ENCODE measurements at places on chromosomes 3 and 15. TPM values are rescaled to one million over a fixed set of nuclear protein-coding genes. Genes with fewer than 3 reads are reported as not detected.

DNA sequence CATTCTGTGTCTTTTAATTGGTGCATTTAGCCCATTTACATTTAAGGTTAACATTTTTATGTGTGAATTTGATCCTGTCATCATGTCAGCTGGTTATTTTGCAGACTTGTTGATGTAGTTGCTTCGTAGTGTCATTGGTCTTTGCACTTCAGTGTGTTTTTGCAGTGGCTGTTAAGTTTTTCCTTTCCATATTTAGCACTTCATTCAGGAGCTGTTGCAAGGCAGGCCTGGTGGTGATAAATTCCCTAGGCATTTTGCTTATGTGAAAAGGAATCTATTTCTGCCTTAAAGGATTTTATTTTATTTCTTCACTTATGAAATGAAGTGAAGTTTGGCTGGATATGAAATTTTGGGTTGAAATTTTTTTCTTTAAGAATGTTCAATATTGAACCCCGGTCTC is 70.2 kb upstream of the CD96 start:
- no peak overlapping the region for H3K27ac ChIP-seq
- DNase-seq: no peak

DNA sequence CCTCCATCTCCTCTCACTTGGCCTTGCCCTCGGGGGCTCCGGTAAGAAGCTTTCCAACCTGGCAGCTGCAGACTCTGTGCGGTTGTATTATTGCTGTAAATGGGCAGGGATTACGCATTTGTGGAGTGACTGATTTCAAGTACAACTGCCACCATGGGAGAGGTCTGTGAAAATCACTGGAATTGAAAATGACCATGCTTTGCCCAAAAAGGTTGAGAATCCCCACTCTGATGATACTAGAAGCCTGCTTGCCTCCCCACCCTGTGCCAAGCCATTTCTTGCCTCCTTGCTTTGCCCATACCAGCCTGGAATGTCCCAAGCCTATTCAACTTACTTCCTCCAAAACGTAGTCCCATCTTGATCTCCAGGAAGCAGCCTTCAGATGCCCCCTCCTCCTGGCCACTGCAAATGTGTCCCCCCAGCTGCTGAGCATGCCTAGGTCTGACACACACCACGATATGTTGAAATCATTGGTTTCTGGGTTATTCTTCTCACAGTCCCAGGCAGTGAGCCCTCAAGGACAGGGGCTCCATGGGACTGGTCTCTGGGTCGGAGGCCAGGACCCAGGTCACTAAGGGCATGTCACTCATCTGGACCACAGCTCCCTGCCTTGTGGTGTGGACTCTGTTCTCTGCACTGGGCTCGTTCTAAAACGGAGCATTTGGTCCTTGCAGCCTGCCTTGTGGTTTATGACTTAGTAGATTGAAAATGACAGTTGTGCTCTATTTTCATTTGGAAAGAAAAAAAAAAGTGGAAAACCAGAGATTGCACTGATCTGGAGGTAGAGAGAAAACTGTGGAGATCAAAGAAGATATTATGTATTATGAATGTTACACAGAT is 42.9 kb downstream of the SMAD3 start:
- H3K4me1 ChIP-seq: peaks cover 20% of the 10 kb centered on the region
- no peaks in the 10 kb centered on the region for H3K27me3 ChIP-seq
- peaks cover 13% of the 10 kb centered on the region for H3K36me3 ChIP-seq
- no peak for DNase-seq
- no peak overlapping the region for H3K4me3 ChIP-seq

GRCh38 chr3:23566499-23566898 is 239.3 kb upstream of the UBE2E1 start:
- H3K27ac ChIP-seq: no peak overlapping the region
- H3K4me3 ChIP-seq: no peak overlapping the region
- H3K27me3 ChIP-seq: peaks cover 3% of the 10 kb centered on the region
- no peaks in the 10 kb centered on the region for H3K36me3 ChIP-seq

DNA sequence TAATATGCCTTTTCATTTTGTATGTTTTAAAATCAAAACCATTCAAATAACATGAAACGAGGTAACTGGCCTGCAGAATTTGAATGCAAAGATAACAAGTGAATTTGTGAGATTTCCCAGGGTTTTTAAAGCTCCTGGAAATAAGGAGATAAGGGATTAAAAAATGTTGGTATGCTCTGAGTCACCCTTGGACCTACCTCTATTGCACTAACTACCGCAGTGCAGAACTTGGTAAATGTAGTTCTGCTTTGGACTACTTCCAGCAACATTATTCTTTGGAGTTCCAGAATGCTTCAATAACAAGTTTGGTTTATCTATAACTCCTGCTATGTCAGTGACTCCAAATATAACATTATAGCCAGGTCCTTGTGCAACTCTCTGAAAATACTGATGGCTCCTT is 201.7 kb downstream of the GAP43 start:
- H3K27ac ChIP-seq: no peak overlapping the region
- H3K36me3 ChIP-seq: no peaks in the 10 kb centered on the region
- H3K4me3 ChIP-seq: no peak overlapping the region
- no peaks in the 10 kb centered on the region for H3K4me1 ChIP-seq
- H3K27me3 ChIP-seq: peaks cover 2% of the 10 kb centered on the region

DNA sequence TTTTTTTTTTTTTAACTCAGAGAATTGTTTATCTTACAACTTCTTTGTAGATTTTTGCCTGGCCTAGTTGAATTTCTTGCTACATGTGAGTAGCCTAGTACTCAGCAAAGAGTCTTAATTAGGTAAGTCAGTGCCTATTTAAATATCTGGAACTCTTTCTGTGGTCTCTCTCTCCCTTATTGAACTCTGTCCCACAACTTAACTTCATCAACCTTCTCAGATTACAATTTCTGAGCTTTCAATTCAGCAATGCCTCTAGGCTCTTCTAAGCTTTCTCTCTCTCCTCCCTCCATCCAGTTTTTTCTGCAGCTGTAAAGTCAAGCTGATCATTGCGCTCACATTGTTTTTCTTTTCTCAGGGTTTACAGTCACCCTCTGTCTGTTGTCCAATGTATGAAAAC is 517.6 kb upstream of the ROBO1 start:
- H3K4me1 ChIP-seq: peaks cover 3% of the 10 kb centered on the region
- no peak overlapping the region for H3K27ac ChIP-seq
- H3K27me3 ChIP-seq: no peaks in the 10 kb centered on the region
- no peaks in the 10 kb centered on the region for H3K36me3 ChIP-seq

DNA sequence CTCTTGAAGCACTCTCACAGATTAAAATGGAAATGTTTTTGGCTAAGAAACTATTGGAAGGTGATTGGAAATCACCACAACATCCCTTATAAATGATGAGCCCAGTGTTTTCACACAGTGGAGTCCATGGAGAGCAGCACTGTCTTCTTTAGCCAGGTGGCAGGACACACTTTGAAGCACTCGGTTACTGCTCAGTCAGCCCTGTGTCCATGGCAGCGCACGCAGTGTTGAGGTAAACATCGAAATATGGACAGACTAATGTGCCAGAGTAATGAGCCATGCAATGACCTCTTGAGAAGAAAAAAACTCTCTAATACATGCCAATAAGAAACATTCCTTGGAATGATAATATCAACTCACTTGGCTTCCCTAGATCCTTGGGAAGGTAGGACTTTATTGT is 66.6 kb downstream of the TGFBR2 start:
- peaks cover 21% of the 10 kb centered on the region for H3K4me1 ChIP-seq
- H3K4me3 ChIP-seq: no peak overlapping the region
- H3K27ac ChIP-seq: no peak overlapping the region
- no peak for DNase-seq
- peaks cover 4% of the 10 kb centered on the region for H3K27me3 ChIP-seq

DNA sequence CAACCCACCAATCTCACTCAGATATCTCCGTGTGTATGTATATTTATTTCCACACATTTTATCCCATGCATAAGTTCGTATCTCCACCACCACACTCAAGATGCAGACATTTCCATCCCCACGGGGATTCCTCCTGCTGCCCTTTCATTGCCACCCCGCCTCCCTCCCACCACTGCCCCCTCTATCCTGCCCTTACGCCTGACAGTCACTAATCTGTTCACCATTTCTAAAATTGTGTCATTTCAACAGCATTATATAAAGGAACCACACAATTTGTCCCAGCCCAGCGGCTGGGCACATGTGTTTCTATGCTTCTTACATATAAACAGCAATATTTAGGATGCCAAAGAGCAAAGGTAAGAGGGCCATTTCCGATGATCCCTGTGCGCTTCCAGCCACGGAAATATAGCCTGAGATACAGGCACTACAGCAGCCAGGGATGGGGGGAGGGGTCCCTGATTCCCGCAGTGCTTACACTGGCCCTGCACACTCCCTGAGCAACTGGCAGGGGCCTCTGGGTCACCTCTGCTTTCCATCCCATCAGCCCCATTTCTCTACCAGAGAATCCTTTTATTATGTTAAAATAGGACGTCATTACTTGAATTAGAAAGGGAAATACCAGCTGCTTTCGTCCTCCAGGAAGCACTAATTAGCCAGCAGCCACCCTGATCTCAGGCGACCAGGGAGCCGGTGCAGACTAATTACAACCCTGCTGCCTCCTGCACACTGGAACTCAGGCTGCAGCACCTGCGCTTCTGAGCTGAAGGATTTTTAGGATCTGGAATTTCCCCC is 372.0 kb upstream of the ATP10A start:
- no peak overlapping the region for H3K27ac ChIP-seq
- H3K36me3 ChIP-seq: no peaks in the 10 kb centered on the region
- peaks cover 9% of the 10 kb centered on the region for H3K4me1 ChIP-seq
- H3K27me3 ChIP-seq: peaks cover 3% of the 10 kb centered on the region

GRCh38 chr3:186138272-186138981 is 29.5 kb upstream of the ETV5 start:
- H3K36me3 ChIP-seq: no peaks in the 10 kb centered on the region
- H3K27ac ChIP-seq: no peak overlapping the region
- H3K4me1 ChIP-seq: peaks cover 47% of the 10 kb centered on the region
- no peaks in the 10 kb centered on the region for H3K27me3 ChIP-seq
- H3K4me3 ChIP-seq: no peak overlapping the region

GRCh38 chr15:68986322-68986721 is 28.2 kb upstream of the NOX5 start:
- no peak for DNase-seq
- peaks cover 5% of the 10 kb centered on the region for H3K4me1 ChIP-seq
- H3K4me3 ChIP-seq: no peak overlapping the region
- H3K27ac ChIP-seq: no peak overlapping the region
- H3K36me3 ChIP-seq: peaks cover 17% of the 10 kb centered on the region

- peaks cover 5% of the 10 kb centered on the region for H3K27me3 ChIP-seq
- peak overlapping the region; percentile 38 for H3K27ac ChIP-seq
- H3K4me3 ChIP-seq: no peak overlapping the region
- DNase-seq: no peak
- H3K4me1 ChIP-seq: no peaks in the 10 kb centered on the region
Observed at GRCh38 chr15:29403772-29404171, 134.2 kb upstream of the NSMCE3 start.

CYP1A2 gene
- not detected for total RNA-seq

NPAP1 gene
- 0.07 TPM for total RNA-seq

PLA2G4D gene
- total RNA-seq: not detected

All from glutamatergic neuron (in vitro differentiated cells).